AML-193 (cell line): ENCODE measurements at places on chromosomes 2 and 18.

- DNase-seq = no peak
Observed at GRCh38 chr2:9703085-9703678, 72.4 kb upstream of the YWHAQ start.

GRCh38 chr2:172226244-172227061 is 123.8 kb upstream of the DLX2 start:
- no peak for DNase-seq

DNA sequence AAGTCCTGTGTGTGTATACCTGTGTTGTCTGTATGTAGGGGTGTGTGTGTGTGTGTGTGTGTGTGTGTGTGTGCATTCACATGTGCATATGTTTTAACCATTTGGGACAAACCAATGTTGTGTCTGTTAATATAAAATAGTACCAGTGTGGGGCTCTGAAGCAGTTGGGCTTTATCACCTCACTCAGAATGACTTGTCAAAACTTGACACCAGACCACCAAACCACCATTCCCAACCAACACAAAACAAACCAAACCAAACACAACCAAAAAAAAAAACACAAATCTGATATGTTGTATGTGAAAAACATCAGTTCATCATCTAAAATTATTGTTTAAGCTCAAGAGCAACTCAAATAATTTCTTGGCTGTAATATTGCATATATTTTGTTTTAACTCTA is 42.1 kb downstream of the CALCRL start:
- DNase-seq = no peak

GRCh38 chr2:212968284-212969081 is 182.9 kb downstream of the IKZF2 start:
- no peak for DNase-seq

GRCh38 chr2:107132070-107132469 is 246.1 kb upstream of the ST6GAL2 start:
- no peak for DNase-seq

- DNase-seq = no peak
Observed at GRCh38 chr2:95354469-95354901, 48.0 kb upstream of the FAHD2A start.

GRCh38 chr2:128406736-128407554 is 88.3 kb upstream of the HS6ST1 start:
- DNase-seq = no peak

DNA sequence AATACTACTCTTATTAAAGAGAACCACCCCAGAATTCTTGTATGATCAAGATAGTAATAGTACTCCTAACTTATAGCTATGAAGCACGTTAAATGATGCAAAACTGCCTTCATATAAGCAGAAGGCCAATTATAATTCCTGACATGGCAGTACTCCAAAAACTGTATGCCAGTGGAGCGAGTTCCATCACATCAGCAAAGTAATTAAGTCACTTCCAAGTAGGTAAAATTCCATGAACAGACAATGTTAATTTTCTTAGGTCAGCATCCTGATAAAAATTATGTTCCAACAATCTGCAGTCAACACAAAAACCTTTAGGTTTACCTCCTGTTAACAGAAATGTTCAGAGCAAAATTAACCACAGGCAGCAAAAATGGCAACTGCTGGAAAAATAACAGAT is 136.7 kb downstream of the CDH2 start:
- DNase-seq = no peak

GRCh38 chr2:160491911-160492371 is 1.7 kb downstream of the RBMS1 start:
- DNase-seq = no peak
